ENCODE measurements at places on chromosomes 4 and X.

GRCh38 chrX:41394293-41394692 lies 52.9 kb upstream of the NYX start:
- DNase-seq = no peak

GRCh38 chr4:145935253-145936141 lies 3.1 kb downstream of the ZNF827 start:
- peak; percentile 68 for DNase-seq

- DNase-seq = peak; percentile 46
Observed at GRCh38 chrX:154401045-154401799, 3.0 kb downstream of the RPL10 start.

DNA sequence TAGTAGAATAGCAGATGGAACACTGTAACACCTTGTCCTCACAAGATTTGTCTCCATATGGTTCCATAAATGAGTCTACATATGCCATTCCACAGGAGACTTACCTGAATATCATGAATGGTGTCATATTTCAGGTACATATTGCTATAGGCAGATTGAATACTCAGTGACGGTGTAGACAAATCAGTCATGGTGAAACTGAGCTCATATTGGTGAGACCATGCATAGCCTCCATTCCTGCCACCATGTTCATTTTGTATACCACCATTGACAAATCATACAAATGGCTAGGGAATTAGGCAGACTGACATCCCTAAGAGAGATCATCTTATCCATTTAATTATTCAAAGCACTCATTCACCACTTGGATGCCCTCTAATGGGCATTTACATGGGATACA lies 38.0 kb upstream of the SPP1 start:
- DNase-seq = no peak

- DNase-seq = no peak
Observed at GRCh38 chrX:150201841-150202240, 161.3 kb upstream of the MAMLD1 start.

GRCh38 chr4:76442807-76443206 lies 7.8 kb downstream of the SHROOM3 start:
- no peak for DNase-seq

DNA sequence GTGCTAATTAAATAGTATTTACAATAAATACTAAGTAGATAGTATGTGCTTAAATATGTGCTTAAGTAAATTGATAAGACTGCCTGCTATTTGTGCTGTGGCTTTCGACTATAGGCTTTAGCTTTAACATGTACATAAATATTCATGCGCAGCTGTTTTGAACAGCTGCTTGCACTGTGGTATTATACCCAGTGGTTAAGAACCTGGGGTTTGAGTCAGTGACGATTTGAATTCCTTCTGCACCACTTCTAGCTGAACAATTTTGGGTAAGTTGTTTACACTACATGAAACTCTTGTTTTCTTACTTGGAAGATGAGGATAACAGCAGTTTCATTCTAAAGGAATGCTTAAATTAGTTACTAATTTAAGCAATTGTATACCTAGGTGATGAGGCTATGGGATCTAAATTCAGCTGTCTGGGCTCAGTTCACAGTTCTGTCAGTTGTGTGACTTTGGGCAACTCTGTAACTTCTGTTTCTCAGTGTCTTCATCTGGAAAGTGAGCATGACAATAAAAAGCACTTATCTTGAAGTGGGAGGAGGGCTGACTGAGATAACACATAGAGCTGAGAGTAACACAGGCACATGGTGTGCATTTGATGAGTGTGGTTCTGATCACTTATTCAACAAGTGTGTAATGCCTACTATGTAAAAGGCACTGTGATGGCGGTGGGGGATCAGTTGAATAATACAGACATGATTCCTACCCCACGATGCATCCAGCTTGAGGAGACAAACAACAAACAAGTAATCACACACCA lies 37.0 kb downstream of the HPGDS start:
- DNase-seq = no peak

DNA sequence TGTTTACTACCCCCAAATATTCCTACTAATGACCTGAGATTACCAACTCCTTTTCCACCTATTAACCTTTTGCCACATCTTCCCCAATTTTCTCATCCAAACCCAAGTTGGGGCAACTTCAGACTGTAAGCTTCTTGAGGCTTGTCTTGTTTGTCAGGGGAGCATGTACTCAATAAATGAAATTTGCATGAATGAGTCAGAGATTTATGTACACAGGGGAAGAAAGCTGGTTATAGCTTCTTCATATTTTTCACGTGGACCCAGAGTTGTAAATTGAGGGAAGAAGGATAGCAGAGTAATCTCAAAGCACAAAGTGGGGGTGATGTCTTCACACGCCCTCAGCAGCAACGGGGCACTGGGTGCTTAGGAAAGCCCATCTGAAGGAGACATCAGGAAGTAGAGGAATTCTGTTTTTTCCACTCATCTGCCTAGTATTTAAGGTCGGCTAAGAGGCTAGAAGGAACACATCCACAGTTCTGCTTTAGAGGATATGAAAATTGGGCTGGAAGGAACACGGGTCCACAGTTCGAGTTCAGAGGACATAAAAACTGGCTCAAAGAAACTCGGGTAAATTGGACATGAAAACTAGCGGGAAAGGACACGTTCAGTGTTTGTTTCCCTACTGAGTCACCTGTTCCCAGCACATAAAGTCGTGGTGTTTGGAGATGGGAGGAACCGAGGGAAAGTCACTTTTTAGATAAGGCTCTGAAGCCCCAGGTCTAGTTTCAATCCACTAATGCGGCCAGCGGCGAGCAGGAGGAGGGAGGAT lies 696 bp upstream of the CA5B start:
- no peak for DNase-seq

DNA sequence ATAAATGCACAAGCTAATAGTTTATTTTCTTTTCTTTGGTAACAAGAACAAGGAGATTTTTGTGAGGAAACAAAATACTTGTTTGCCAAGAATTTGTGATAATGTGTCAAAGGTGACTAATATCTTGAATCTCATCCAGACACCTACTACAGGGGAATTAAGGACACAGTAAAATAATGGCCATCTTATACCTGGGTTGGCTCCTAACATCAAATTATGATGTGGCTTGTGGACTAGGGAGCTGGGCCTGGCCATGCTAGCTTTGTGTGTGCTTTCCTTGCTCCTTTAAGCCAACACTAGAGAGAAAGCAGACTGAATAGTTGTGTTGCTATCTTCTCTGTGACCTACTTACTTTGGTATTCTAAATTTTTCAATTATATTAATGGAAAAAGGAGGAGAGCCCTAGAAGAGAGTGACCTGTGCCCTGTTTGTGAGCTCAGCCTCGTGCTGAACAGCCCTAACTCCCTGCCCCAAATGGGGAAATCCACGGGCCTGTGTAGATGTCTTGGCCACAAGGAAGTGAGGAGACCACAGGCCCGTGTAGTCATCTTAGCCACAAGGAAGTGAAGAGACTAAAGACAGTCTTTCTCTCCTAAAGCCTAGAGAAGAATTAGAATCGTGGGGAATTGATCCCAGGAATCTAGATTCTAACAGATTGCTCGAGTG lies 23.3 kb downstream of the ARHGAP24 start:
- no peak for DNase-seq

GRCh38 chrX:86806786-86807185 lies 658.5 kb downstream of the DACH2 start:
- peak; percentile 56 for DNase-seq

DNA sequence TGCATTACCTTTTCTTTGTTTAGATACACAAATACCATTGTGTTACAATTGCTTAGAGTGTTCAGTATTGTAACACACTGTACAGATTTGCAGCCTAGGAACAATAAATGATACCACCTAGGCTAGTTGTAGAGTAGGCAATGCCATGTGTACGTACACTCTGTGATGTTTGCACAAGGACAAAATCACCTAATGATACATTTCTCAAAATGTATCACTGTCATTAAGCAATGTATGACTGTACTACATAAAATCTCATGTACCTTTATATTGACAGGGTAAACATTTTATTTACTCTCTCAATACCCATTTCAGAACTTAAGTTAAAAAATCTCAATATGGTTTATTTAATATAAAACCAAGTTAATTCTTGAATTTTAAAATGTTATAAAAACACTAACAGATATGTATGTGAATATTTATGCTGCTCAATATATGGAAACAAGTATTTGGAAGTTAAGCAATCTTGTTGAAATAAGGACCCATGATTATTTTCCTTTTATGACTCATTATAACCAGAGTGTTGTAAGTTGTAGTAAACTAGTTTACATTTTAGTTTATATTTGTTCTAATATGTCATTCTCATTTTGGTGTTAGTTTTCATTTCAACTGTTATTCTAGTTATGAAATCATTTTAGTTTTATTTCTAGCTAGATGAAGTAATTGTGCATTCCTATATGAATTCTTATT lies 409.2 kb downstream of the TLL1 start:
- no peak for DNase-seq

DNA sequence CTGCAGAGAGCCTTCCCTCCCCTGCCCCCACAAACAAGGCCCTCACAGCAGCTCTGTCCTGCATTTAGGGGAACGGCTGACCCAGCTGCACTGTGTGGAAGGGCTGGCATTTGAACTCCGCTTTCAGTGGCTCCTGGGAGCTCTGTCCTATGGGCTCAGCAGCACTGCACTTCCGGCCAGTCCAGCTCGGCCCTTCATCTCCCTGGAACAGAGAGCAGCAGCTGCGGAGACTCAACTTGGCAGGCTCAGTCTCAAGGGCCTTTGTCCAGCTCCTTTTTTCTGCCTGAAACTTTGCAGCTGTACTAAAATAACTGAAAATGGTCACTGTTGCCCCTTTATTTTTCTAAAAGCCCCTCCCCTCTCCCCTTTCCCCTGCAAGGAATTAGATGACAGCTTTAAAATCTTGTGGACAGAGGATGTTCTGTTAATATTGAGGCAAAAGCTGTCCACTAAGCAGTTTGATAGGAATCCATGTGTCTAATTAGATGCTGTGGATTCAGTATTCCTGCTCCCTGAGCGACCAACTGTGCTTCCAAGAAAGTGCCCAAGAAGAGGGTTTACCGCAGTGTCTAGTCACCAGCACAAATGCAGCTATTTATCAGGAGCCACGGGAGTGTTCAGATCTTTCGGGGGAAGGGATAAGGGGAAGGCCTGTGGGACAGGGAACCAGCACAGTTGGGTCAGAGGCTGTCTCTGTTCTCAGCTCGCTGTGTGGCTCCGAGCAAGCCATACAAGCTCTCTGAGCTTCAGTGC lies 133.1 kb downstream of the AFAP1 start:
- DNase-seq = peak; percentile 61

DNA sequence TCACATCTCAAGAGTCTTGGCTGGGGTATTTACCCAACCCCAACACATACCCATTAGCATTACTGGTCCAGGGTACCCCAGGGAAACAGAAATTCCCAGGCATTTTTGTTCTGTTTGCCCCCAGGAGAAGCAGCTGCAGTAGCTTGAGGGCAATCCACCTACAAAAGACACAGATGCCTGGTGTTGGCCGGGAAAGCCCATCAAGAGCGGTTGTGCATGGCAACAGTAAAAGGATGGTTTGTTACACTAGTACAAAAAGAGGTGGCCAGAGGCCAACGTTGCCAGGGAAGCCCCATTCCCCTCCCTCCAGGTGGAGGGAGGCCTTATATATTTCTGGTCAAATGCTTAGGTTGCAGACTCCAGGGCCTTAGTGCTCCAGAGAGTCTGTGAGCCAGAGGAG lies 637.8 kb downstream of the BCOR start:
- DNase-seq = no peak

- DNase-seq = no peak
Observed at GRCh38 chrX:30777575-30777974, 111.5 kb downstream of the TAB3 start.

DNA sequence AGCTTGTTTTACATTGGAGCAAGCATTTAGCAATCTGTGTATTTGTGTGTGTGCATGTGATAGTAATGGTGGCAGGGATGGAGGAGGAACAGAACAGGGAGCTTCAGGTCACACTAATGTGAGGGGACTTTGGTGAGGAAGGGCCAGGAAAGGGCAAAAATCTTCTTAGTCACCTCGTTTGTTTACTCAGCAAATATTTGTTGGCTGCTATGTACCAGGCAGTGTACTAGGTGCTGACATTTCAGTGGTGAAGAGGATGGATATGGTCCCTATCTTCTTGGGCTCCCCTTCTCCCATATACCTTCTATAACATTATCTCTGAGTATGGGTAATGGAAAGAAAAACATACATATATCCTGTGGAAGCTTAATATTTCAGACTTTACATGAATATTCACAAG lies 48.5 kb upstream of the HDAC8 start:
- DNase-seq = no peak

DNA sequence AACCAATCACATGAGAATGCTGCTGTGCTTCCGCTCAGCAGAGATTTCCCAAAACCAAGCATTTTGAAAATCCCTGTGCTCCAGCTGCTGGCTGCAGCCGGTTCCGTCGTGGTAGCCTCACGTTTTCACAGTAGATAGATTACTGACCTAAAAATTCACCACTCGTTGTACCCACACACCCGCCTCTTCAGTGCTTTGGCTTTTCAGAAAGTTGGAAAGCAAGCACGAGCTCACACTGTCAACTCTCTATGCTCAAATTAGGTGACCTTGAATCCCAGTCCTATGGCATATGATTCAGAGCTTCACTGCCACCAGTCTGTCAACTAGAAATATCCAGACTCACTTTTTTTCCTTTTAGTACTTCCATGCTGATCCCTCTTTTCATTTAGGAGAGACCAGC lies 168.9 kb downstream of the DCTD start:
- DNase-seq = no peak
